ENCODE measurements at places on chromosomes 3 and 15.

DNA sequence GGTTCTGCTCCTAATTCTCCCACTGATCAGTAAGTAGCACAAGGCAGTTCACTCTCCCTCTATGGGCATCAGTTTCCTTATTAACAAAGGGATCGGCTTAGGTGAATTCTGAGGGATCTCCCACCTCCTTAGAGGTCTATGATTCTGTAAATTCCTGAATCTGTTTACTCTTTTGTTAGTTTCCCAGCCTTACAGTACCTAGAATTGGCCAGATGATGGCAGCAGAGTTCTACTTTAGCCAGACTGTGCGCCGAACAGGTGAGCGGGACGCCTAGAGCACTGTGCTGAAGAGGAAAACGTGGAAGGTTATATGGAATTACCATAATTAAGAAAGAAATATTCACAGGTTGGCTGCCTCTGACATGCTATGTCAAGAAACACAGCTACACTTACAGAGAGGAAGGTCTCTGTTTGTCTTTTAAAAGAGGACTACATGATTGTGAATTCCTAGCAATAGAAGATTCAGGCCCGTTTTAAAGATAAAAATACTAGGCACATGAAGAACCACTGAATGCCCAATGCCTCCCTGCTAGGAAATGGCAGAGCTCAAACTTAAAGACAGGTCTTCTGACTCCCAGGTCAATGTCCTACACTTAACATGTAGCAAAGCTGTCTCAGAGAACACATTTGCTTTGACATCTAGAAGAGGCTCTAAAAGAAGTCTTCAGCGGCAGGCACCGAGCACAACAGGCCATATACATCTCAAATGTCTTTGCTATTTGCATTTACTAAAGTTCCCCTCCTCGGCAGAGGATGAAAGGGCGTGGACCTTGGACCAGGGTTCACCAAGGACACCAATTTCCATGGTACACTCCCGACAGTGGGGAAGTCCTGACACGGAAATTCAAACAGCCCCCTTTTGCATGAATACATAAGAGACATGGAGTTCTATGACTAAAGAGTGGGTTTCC lies 259.9 kb downstream of the FGF12 start:
- peak; percentile 52 for DNase-seq

GRCh38 chr3:182172534-182172933 lies 460.8 kb downstream of the SOX2 start:
- DNase-seq = no peak

GRCh38 chr15:33111041-33111451 lies 83.5 kb downstream of the FMN1 start:
- DNase-seq = peak; percentile 45

GRCh38 chr3:143586576-143586975 lies 261.7 kb downstream of the SLC9A9 start:
- peak; percentile 78 for DNase-seq

DNA sequence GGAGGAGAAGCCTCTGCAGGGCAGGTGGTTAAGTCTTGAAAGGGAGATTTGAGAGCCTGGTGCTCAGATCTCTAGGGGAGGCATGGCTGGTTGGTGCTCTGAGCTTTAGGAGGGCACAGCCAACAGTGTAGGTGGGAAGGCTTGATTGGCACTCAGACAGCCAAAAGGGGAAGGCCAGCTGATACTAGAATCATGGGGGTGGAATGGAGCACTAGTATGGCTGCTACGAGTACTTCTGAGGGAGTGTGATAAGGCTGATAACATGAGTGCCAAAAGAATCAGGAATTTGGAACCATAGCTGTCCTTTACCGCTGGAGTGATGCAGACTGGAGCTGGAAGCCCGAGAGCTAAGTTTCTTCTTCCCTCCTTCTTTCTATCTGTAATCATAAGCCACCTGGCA lies 184.6 kb upstream of the TBC1D5 start:
- no peak for DNase-seq

GRCh38 chr15:69661446-69661845 lies 208.8 kb downstream of the RPLP1 start:
- DNase-seq = no peak

DNA sequence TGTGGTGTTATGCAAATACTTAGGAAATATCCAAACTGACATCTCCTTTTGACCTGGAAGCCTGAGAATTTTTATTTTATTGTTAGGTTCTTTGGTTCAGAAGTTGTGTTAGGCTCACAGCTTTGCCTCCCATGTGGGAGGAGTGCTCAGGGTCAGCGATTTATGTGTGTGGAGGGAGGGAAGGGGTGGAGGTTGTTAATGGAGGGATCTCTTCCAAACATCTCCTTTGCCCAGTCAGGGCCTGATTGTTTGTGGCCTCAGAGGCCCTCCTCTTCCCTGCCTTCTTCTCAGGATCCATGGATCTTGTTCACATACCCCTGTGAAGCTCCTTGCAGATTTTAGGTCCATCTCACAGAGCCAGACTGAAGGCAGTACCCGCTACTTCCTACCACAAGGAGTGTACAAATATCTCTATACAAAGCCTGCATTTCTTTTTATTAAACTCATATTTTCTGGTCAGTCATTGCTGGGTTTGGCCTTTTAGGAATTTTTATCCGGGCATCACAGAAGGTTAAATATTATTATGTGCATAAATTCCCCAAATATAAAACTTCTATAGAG lies 40.3 kb downstream of the BBX start:
- no peak for DNase-seq

- DNase-seq = no peak
Observed at GRCh38 chr15:80586161-80586560, 108.9 kb upstream of the ABHD17C start.

DNA sequence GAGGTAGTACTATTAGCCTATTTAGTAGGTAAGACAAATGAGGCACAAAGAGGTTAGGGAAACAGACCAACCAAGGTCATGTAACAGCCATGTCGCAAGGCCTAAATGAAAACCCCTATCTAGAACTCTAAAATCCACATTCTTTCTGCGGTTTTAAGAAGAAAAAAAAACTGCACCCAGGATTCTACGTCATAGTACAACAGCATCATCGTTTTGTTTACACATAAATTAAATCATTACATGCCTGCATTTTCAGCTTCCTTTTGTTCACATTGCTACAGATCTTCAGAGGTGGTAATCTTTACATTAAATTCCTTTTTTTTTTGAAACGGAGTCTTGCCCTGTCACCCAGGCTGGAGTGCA lies 548 bp upstream of the PSMD6 start:
- peak; percentile 50 for DNase-seq

DNA sequence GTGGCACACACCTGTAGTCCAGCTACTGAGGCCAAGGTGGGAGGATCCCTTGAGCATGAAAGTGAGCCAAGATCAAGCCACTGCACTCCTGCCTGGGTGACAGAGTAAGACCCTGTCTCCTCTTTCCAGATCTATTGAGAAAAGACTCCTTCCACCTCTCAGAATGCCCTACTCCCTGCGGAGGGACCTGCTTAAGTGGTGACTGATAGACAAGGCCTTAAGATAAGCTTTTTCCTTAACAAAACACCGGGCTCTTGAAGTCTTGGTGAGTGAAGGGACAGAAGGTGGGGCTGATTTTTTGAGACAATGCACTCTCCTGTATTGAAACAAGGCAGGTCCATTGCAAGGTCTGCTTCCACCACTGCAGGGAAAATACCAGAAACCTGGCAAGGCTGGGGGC lies 338.4 kb upstream of the FRG2C start:
- no peak for DNase-seq

GRCh38 chr15:57731530-57732103 lies 25.1 kb downstream of the POLR2M start:
- DNase-seq = no peak

- no peak for DNase-seq
Observed at GRCh38 chr3:48456456-48456855, 9.9 kb downstream of the ATRIP start.

DNA sequence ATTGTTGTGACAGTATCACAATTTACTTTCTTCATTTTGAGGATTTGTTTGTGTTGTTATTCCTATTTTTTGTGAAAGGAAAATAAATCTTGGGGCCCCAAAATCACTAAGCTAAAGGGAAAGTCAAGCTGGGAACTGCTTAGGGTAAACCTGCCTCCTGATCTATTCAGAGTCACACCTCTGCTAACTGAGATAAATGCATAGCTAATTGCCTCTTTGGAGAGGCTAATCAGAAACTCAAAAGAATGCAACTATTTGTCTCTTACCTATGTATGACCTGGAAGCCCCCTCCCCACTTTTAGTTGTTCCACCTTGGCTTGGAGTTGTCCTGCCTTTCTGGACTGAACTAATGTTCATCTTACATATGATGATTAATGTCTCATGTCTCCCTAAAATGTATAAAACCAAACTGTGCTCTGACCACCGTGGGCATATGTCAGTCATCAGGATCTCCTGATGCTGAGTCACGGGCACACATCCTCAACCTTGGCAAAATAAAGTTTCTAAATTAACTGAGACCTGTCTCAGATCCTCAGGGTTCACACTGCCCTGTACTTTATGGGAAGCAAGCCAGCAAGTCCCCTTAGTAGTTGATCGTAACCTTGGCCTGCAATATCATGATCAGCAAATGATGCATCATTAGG lies 523.2 kb upstream of the GOLIM4 start:
- DNase-seq = no peak

- DNase-seq = no peak
Observed at GRCh38 chr15:57532731-57533447, 58.8 kb upstream of the MYZAP start.

- DNase-seq = peak; percentile 71
Observed at GRCh38 chr3:155712008-155712407, 32.9 kb downstream of the PLCH1 start.

Measured in fibroblast of mammary gland (primary cell).